ENCODE measurements at places on chromosomes 3 and 15. TPM values are rescaled to one million over a fixed set of nuclear protein-coding genes. Genes with fewer than 3 reads are reported as not detected.
A peak's percentile ranks its signal among the peaks of the same experiment; 100 is the strongest.

DNA sequence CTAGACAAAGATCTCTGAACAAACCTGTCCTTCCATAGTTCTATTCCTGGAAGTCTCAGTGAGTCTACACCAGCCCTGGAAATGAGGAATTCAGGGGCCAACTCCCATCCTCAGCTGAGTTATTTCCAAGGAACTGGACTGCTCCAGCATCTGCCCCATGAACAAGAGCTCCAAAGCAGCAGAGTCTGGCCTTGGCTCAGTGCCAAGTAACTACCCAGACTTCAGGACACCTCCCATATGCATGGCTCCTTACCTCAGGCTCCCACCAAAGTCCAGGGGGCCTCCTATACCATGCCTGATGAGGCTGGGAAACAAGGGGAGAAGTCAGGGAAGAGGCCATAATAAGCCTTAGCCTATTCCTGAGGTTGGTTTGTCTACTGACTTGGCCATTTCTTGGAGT, 45.0 kb downstream of the FAIM start:
- peaks cover 37% of the 10 kb centered on the region for H3K36me3 ChIP-seq
- no peak overlapping the region for H3K4me3 ChIP-seq
- H3K27ac ChIP-seq: no peak overlapping the region
- H3K4me1 ChIP-seq: no peaks in the 10 kb centered on the region
- no peak for DNase-seq

DNA sequence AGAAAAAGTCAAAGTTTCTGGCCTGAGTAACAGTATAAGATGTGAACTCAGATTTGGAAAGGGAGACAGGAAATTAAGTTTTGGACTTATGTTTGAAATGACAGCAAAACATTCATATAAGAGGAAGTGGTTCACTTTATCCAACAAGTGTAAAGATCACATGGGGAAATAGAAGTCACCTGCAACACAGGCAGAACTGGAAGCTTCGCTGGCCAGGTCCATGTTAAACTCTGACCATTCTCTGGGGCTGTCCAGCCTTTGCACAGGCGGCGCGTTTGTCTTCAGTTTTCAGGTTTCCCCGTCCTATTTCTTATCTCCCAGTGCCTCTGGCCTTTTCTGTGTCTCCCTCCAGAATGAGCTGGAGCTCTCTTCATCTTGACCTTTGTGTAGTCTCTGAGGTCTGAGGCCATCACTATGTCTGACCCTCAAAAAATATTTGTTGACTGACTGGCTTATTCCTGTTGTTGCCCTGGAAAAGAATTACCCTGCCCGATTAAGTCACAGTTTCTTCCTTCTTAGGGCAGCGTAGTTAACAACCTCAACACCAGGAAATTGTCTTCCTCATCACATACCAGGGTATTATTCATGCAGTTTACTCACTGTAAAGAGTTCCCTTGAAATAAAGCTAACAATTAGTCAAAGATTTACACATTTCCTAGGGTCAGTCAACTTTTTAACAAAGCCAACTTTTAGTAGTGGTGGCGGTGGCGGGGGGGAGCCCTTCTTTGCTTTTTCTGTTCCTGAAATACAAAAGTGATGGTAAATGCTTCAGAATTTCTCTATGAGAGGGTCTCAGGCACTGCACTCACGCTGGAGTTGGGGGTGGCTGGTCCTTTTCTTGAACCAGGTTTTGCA, 959 bp upstream of the RASA2 start:
- H3K36me3 ChIP-seq: peaks cover 2% of the 10 kb centered on the region
- H3K4me1 ChIP-seq: peaks cover 21% of the 10 kb centered on the region
- peak overlapping the region; percentile 90 for H3K4me3 ChIP-seq
- peak overlapping the region; percentile 94 for H3K27ac ChIP-seq
- DNase-seq: no peak

DNA sequence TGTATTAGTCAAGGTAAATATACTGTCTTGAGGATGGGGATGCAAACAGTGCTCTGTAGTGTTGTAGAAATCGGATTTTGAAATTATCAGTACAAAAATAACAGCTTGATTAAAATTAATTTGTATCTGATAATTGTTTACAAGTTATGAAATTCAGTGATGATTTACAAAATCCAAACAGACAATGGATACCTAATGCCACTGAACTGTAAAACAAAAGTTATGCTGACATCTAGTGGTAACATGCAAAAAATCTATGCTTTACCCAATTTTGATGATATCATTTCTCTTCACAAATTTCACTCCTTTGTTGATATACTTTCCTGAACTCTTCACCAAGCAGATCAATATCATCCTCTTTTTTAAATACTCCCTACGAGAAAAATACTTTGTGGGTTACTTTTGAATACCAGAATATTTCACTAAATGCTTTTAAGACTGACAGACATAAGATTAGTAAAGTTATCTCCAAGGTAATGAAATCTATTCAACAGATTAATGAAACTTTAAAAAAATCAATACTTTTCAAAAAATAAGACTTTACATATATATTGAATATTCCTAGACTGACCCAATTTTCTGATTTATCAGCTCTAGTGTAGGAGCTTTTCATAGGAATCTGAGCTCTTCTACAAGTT, 36.0 kb downstream of the MNS1 start:
- no peaks in the 10 kb centered on the region for H3K4me1 ChIP-seq
- H3K36me3 ChIP-seq: peaks cover 16% of the 10 kb centered on the region
- no peak overlapping the region for H3K27ac ChIP-seq
- no peaks in the 10 kb centered on the region for H3K27me3 ChIP-seq
- no peak for DNase-seq

DNA sequence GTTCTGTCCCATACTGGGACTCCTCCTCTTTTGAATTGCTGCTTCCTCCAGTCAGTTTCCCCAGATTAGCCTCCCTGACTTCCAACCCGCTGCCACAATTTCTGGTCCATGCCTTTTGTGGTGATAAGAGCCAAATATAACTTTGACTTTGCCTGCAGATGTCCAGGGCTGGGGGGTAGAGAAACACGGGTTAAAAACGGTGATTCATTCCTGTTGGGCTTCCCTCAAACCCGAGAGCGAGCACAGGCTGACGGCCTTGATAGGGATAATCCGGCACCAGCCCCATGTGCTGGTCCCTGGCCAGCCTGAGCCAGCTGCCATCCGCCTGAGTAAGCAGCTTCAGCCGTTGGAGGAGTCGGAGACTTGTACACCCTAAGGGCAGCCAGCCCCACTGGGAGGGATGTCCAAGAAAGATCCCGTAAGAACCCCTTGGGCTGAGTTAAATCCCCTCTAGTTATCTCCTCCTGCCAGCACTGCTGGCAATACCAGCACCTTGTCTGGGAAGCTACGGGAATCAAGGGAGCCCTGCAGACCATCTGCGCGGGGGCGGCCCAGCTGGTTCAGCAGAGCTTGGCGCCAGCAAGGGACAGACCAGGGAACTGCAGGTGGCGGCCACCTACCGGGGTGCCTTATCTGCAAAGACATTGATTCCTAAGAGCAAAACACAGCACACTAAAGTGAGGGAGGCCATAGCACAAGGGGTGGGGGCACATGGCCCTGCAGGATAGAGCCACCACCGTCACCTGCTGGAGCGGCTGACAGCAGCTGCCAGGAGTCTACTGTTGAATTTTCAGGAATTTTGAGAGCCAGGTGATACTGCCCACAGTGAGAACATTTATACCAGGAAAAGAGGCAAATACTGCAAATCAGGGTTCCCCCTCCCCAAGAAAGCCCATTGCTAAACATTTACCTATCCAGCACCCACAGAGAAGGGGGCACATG, 18.1 kb downstream of the CSPG4 start:
- DNase-seq: no peak
- H3K4me1 ChIP-seq: peaks cover 26% of the 10 kb centered on the region
- peaks cover 11% of the 10 kb centered on the region for H3K27me3 ChIP-seq
- H3K27ac ChIP-seq: no peak overlapping the region
- H3K4me3 ChIP-seq: no peak overlapping the region
- no peaks in the 10 kb centered on the region for H3K36me3 ChIP-seq

- no peaks in the 10 kb centered on the region for H3K27me3 ChIP-seq
- DNase-seq: no peak
- no peak overlapping the region for H3K4me3 ChIP-seq
These were observed 19.4 kb downstream of the NEK10 start for GRCh38 chr3:27349832-27350231.

- no peak for DNase-seq
- H3K27ac ChIP-seq: no peak overlapping the region
- H3K4me1 ChIP-seq: peaks cover 39% of the 10 kb centered on the region
These were observed 9.1 kb downstream of the HDGFL3 start for GRCh38 chr15:83198476-83198875.

- peak overlapping the region; percentile 25 for H3K4me3 ChIP-seq
- H3K27ac ChIP-seq: no peak overlapping the region
- H3K4me1 ChIP-seq: peaks cover 32% of the 10 kb centered on the region
- no peak for DNase-seq
These were observed 762.7 kb downstream of the ROBO1 start for GRCh38 chr3:79005084-79005483.

GRCh38 chr3:62041681-62042080, 331.7 kb downstream of the FEZF2 start:
- no peak for DNase-seq
- H3K4me3 ChIP-seq: no peak overlapping the region
- no peaks in the 10 kb centered on the region for H3K27me3 ChIP-seq
- H3K4me1 ChIP-seq: peaks cover 5% of the 10 kb centered on the region
- peaks cover 7% of the 10 kb centered on the region for H3K36me3 ChIP-seq

DNA sequence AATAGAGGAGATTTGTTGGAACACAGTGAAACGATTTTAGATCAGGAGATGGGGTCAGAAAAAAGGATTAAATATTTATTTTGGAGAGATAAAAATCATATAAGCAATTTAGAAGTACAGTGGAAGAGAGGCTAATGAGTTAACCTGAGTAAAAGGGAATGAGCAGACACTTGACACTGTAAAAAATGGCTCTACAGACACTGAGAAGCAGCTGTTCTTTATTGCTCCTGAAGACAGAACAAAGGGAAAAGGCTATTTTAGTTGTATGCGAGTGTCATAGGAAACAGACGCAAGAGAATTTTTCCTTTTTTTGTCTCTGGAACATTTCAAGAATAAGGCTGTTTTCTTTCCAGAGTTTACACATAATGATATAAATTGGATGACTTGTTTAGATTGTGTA, 34.3 kb downstream of the ASTE1 start:
- H3K27me3 ChIP-seq: no peaks in the 10 kb centered on the region
- no peak overlapping the region for H3K27ac ChIP-seq
- H3K4me3 ChIP-seq: no peak overlapping the region
- DNase-seq: no peak
- H3K4me1 ChIP-seq: no peaks in the 10 kb centered on the region
- peaks cover 18% of the 10 kb centered on the region for H3K36me3 ChIP-seq

DNA sequence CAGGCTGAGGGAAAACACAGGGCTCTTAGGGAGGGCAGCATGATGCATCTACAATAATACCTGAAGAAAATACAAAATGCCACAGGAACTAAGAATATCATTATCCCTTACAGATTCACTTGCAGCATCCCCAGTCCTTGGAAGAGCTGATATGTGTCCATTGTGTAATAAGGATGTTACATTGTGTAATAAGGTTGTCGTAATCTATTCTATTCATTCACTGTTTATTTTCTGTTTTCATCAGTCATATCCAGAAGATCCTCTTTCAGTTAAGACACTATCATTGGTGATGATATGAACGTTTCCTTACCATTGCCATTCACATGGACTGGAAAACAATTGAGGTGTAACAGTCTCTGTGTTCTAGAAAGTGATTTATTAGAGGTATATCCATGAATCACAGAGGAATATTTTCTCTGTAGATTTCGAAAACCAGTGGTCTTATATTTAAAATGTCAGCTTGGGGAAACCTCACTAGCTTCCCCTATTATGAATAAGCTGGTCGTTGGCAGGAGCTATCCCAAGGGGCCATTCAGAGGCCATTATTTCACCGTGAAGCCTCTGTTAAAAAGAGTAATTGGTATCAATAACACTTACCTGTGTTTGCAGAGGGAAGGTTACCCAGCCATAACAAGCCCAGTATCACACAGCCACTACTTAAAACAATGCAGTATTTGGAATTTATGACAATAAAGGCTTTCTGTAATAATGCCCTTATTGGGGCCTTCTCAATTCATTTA, 241.1 kb downstream of the ZNF385D start:
- H3K27me3 ChIP-seq: peaks cover 2% of the 10 kb centered on the region
- DNase-seq: no peak
- H3K4me3 ChIP-seq: no peak overlapping the region
- peaks cover 4% of the 10 kb centered on the region for H3K36me3 ChIP-seq
- no peak overlapping the region for H3K27ac ChIP-seq

Gene DPPA4
- total RNA-seq: 14.9 TPM

- no peak overlapping the region for H3K27ac ChIP-seq
- no peaks in the 10 kb centered on the region for H3K36me3 ChIP-seq
- H3K4me3 ChIP-seq: no peak overlapping the region
- H3K4me1 ChIP-seq: peaks cover 12% of the 10 kb centered on the region
These were observed 114.7 kb downstream of the ETFA start for GRCh38 chr15:76196269-76197231.

Gene SIDT1
- 0.83 TPM for total RNA-seq

DNA sequence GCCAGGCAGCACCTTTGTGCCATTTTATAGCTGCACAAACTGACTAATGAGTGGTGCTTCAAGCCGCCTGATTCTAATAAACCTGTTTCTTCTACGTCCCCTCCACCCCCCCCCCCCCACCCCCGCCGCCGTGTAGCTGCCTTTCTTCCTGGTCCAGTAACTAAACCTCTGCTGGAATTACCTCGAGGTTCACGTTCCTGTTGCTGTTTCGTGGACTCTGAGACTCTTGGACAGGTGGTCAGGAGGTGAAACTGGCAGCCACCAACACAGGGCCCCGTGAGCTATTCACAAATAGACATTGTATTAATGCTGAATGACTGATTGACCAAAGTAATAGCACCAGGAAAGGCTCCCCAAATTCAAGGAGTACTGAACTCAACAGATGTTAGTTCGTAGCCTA, 73.9 kb downstream of the TRIM69 start:
- H3K27ac ChIP-seq: no peak overlapping the region
- no peaks in the 10 kb centered on the region for H3K36me3 ChIP-seq
- H3K4me1 ChIP-seq: no peaks in the 10 kb centered on the region
- H3K27me3 ChIP-seq: peaks cover 10% of the 10 kb centered on the region

Gene ARL14
- total RNA-seq: 1.9 TPM

DNA sequence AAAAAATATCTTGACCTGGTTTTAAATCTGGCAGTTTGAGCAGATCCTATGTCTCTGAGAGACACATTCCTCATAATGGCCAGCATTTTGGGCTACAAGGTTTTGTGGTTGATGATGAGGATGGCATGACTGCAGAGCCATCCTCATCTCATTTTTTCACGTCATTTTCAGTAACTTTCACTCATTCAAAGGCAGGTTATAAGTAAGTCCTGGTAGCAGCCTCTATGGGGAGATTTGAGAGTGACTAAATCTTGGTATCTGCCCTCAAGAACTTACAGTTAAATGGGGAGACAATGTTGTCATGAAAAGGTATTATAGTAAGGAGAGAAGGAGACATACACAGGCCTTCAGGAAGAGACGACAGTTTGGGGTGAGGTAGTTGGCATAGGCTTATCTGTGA, 14.5 kb downstream of the TIGIT start:
- no peak overlapping the region for H3K4me3 ChIP-seq
- no peak for DNase-seq
- H3K27me3 ChIP-seq: peaks cover 7% of the 10 kb centered on the region
- no peaks in the 10 kb centered on the region for H3K4me1 ChIP-seq
- no peak overlapping the region for H3K27ac ChIP-seq

GRCh38 chr3:10443272-10444109, 61.9 kb downstream of the ATP2B2 start:
- no peak overlapping the region for H3K4me3 ChIP-seq
- peaks cover 52% of the 10 kb centered on the region for H3K27me3 ChIP-seq
- H3K4me1 ChIP-seq: no peaks in the 10 kb centered on the region
